ENCODE measurements at places on chromosomes 2 and 18.

DNA sequence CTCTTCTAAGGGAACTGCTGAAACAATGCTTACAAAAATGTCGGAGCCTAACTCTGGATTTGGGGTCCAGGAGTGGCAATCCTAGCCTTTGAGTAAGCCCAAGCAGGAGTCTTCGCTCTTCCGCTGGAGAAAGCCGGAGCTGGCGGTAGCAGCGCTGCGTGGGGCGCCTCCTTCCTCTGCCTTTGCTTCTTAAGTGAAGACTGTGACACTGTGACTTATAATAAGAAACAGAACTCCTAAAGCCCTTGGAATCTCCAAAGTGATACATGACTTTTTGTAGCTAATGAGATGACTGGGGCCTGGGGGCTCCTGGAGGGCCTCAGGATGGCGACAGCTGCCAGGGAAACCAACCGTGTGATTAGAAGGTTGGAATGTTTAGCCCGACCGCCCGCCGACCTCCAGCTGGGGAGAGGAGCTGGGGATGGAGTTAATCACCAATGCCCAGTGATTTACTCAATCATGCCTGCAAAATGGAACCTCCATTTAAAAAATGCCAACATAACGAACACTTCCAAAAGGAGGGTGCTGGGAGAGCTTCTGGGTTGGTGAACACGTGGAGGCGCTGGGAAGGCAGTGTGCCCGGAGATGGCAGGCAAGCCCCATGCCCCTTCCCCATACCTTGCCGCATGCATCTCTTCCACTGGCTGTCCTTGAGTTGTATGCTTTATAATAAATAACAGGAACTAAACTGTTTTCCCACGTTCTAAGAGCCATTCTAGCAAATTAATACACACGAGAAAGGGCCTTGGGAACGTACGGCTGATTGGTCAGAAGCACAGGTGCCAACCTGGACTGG lies 29.0 kb upstream of the MAL start:
- DNase-seq, result no peak

- DNase-seq, result no peak
These were observed 108.7 kb upstream of the ATL2 start for GRCh38 chr2:38485734-38486133.

GRCh38 chr2:120551522-120551921 lies 184.1 kb upstream of the GLI2 start:
- DNase-seq, result no peak

DNA sequence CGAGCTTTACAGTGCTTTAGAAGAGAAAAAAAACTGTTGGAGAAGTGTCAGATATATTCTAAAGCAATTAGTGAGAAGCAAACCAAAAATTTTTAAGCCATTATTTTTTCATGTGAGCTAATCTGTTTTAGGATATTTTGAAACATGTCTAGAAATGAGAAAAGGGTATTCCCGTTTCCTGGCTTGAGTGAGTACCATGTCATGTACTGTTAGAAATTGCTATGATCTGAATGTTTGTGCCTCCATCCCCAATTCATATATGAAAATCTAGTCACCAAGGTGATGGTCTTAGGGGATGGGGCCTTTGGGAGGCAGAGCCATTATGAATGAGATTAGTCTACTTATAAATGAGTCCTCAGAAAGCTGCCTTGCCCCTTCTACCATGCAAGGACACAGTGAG lies 493.3 kb upstream of the GCFC2 start:
- no peak for DNase-seq

DNA sequence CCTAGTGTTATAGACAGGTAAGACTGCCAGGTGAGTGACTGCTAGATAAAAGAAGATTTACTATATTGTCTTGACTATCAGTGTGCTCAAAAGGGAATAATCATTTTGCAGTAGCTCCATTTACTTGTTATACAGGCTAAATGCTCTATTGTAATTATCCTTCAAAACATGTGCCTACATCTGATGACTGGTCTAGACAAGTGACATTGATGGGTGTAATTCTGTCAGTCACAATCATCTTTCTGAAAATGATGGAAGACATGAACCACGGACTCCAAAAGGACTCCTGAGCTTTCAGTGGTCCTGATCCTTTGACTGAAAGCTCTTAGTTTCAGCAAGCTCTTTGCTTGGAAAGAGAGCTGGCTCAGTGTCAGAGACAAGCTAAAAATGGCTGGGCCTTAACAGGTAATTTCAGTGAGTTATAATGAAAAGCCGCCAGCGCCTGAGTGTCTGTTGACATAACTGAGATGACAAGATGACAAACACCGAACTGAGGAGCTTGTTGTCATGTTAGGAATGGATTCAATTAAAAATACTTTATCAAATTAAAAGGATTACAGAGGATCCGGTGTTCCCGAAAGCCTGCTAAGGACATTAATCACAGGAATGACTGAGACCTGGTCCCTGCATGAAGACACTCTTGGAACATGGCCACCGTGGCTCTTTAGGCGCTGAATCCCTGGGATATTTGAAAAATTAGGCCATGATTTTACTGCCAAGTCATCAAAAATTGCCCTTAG lies 141.7 kb downstream of the CMPK2 start:
- no peak for DNase-seq

GRCh38 chr2:196502386-196502785 lies 137.1 kb upstream of the CCDC150 start:
- DNase-seq, result no peak

- DNase-seq, result no peak
These were observed 150.6 kb upstream of the TMEFF2 start for GRCh38 chr2:192345287-192345686.

- no peak for DNase-seq
These were observed 36.6 kb upstream of the CCNYL1 start for GRCh38 chr2:207674826-207675225.
